ENCODE measurements at places on chromosomes 12 and 14. TPM values are rescaled to one million over a fixed set of nuclear protein-coding genes. Genes with fewer than 3 reads are reported as not detected.

GRCh38 chr12:97375310-97375709 lies 87.3 kb upstream of the RMST start:
- DNase-seq, result no peak

DNA sequence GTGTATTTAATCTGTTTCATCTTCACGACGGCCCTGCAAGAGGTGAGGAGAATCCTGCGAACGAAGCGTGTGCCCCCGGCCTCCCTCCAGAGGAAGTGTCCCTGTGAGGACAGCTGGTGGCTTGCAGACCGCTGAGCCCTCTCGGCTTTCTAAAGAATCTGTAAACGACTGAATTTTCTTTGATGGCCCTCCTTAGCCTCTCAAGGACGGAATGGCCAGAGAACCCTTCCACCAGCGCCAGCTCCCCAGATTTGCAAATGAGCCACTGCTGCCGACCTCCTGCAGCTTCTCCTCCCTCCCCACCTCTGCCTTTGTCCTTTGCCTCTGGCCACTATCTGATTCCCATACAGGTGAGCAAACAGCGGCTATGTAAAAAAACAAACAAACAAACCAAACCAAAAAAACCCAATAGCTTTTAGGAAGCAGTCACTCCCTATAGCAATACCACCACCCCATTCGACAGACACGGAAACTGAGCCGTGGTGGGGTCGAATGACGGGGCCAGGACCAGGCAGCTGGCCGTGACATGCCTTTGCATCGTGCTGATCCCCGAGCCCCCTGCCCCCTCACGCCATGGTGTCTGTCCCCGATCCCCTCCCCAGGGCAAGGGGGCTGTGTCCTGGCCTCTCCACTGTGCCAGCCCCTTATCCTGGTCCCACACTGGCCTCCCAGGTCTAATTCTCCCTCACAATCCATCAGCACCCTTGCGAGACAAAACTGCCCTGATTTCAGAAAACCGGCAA lies 23.6 kb downstream of the RFLNA start:
- DNase-seq, result no peak

GRCh38 chr12:3046441-3047200 lies 30.6 kb upstream of the TSPAN9 start:
- DNase-seq, result peak; percentile 12

FOXN4 gene
- total RNA-seq, result not detected

GRCh38 chr12:62372134-62372533 lies 94.5 kb upstream of the MON2 start:
- DNase-seq, result no peak

DNA sequence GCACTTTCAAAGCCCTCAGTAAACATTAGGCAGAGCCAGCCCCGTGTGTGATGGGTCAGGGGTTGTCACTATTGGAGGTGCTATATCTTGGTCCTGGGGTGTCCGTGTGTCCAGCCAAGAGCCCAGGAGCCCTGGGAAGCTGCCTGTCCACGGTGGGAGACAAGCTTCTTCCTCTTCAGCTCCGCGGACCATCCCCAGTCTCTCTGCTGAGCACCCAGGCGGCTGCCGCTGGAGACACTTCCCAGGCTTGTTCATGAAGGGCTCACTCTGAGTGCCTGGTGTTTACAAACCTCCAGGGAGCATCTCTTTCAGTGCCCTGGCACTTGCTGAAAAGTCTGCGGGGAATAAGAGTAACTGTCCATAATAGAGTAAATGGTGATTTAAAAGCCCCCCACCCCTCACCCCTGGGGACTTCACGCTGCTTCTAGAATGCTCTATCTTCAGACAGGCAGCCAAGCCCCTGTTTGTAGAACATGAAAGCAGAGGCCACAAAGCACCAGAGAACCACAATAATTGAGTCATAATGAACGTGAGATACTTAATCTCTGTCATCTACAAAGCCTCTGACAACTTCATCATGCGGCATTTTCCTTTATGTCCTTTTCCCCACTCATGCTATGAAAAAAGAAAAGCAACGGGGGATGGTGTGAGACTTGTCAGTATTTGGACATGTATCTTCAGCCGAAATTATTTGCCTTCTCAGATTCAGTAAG lies 178.6 kb downstream of the TMEM132C start:
- DNase-seq, result no peak

- no peak for DNase-seq
Measured at GRCh38 chr14:78985668-78986381, 815.7 kb downstream of the NRXN3 start.
